GM23248 (cell line): ENCODE measurements at places on chromosomes 12 and 14. TPM values are rescaled to one million over a fixed set of nuclear protein-coding genes. Genes with fewer than 3 reads are reported as not detected.
A peak's percentile ranks its signal among the peaks of the same experiment; 100 is the strongest.

DNA sequence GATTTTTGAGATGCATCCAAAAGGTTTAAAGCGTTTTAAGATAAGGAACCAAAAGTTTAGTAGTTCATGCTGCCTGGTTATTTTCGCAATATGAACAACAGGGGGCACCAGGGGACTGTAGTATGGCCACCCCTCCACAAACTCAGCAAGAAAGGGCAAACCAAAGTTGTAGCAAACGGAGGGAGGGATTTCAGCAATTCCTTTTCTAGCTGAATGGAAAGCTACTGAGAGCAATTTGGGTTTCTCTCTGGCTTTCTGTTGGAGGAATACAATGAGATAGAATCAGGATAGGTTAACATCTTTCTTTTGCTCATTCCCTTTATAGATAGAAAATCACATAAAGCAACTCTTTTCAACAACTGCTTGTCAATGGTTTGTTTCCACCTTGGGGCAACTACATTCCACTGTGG, 62.5 kb downstream of the DRAM1 start:
- no peaks in the 10 kb centered on the region for H3K36me3 ChIP-seq
- peak; percentile 91 for DNase-seq
- peaks cover 58% of the 10 kb centered on the region for H3K4me1 ChIP-seq
- no peak overlapping the region for H3K4me3 ChIP-seq
- H3K27ac ChIP-seq: no peak overlapping the region; the same call in 1 of the 2 replicates
- no peaks in the 10 kb centered on the region for H3K27me3 ChIP-seq

- DNase-seq: no peak
- H3K27me3 ChIP-seq: no peaks in the 10 kb centered on the region
- no peak overlapping the region for H3K4me3 ChIP-seq
- no peaks in the 10 kb centered on the region for H3K4me1 ChIP-seq
- no peaks in the 10 kb centered on the region for H3K36me3 ChIP-seq
Measured at GRCh38 chr12:83113945-83114344, 427.2 kb downstream of the TMTC2 start.

The ENDOU gene
- polyA plus RNA-seq: 0.10 TPM in 1 of 2 replicates, not detected in the other

The KRT7 gene
- 14.4 and 17.4 TPM in 2 replicates for polyA plus RNA-seq
